NB4 (cell line): ENCODE measurements at places on chromosomes 7 and 10.

- no peak for DNase-seq
Measured at GRCh38 chr7:101969997-101970585, 152.7 kb downstream of the CUX1 start.

DNA sequence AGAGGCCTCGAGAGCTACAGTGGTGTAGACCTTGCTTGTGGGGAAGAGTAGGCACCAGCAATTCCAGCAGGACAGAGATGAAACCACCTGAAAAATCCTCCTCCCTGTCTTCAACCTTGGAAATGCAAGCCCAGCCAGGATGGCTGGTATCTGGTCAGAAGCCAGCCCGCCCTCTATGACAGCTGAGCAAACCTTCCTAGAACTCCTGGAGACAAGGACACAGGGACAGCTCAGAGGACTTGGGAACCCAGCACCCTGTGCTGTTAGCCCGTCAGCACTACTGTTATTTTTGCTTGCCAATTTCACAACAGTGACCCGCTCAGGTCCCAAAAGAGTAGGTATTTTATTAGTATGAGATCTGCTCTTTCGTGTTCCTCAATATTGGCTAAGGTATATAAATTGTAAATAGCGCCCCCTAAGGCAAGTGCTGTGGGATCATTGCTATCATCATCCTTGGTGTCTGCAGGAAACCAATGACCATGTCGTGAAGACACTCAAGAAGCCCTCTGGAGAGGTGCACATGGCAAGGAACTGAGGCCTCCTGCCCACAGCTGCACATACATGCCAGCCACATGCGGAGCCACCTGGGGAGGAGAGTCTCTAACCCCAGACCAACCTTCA, 156.5 kb upstream of the CHST15 start:
- peak; percentile 33 for DNase-seq

DNA sequence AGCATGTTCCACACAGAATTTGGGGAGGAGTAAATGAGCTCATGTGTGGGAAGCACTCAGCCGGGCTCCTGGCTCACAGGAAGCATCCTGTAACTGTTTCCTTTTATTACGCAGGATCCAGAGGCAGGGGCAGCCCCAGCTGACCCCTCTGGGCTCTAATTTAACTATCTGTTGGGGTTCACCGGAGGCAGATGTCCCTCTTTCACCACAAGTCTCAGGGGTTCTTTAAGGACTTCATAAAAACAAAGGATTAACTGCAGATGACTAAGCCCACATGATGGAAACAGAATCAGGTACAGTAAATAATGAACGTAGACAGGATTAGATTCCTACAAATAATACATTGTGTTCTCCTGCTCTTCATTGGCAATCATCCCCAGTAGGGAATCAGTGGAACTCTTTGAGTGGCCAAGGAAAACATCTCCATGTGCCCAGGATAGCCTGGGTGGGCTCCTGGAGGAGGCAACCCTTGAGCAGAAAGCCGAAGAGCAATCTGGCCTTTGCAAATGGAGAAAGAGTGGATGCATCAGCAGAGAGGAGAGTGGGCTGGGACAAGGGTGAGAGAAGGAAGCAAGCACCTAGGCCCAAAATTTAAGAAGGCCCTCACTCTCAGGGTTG, 24.6 kb downstream of the TBXAS1 start:
- DNase-seq = peak; percentile 83

GRCh38 chr10:114329634-114330365, 74.5 kb downstream of the AFAP1L2 start:
- DNase-seq = no peak

DNA sequence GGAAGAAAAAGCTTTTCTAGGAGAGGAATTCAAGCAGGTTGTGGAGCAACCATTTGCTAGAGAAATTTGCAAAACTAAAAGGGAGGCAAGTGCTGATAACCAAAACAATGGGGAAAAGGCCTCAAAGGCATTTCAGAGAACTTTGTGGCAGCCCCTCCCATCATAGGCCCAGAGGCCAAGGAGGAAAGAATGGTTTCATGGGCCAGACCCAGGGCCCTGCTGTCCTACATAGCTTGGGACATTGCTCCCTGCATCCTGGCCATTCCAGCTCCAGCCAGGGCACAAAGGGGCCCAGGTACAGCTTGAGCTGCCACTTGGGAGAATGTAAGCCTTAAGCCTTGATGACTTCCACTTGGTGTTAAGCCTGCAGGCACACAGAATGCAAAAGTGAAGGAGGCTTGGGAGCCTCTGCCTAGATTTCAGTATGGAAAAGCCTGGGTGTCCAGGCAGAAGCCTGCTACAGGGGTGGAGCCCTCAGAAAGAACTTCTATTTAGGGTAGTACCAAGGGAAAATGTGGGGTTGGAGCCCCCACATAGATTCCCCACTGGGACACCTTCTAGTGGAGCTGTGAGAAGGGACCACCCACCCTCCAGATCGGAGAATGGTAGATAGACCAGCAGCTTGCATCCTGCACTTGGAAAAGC, 91.2 kb downstream of the RALA start:
- no peak for DNase-seq

DNA sequence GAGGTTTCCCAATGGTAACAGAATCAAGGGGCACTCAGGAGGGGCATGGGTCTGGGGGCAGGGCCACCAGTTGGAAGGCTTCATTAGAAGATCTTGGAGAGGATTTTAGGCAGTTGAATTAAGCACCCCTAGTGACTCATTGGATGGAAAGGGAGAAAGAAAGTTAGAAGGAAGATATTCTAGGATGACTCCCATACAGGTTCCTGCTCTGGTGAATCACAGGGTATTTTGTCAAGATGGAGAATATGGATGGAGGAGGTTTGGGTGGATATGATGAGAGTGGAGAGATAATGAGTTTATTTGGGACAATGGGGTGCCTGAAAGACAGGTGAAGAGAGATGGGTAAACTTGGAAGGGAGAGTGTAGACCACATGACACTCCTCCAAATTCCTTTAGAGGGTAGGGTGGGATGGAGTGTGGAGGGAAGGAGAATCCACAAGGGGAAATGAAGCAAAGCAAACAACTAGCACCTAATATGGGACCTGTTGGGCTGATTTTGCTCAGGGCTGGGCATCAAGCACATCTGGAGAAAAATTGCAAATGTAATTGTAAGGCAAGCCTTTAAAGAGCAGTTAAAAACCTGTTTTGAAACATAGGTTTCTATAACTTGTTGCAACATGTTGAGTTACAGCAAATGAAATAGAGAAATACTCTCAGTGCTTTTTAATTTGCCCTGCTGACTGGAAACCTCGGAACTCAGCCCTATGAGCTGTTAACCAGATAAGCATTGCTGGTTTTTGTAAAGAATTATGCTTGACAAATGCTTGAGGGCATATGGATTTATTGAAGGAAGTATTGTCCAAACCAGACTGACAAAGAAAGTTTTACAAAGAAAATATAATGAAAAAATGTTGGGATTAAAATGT, 2.9 kb upstream of the ENTPD7 start:
- DNase-seq = peak; percentile 43

- no peak for DNase-seq
Measured at GRCh38 chr7:2350055-2350454, 4.6 kb upstream of the EIF3B start.

GRCh38 chr10:12547301-12547771, 198.0 kb downstream of the CAMK1D start:
- no peak for DNase-seq

DNA sequence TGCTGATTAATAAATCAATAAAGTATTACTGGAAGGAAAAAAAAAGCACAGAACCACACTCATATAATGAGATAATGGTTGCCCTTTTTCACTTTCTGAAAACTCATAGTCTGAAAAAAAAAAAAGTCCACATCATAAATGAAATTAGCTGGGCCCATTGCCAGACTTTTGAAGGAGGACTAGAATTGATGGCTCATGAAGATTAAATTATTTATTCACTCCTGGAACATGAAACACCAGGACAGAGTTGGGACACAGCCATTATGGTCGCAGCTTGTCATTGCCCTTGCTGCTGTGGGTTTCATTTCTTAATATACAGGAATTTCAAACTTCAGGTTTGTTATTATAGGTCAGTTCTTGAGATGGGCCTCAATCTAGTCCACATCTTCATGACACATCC, 91.9 kb downstream of the CNTNAP2 start:
- DNase-seq = no peak

GRCh38 chr7:32357535-32358277, 132.5 kb downstream of the LSM5 start:
- peak; percentile 30 for DNase-seq

DNA sequence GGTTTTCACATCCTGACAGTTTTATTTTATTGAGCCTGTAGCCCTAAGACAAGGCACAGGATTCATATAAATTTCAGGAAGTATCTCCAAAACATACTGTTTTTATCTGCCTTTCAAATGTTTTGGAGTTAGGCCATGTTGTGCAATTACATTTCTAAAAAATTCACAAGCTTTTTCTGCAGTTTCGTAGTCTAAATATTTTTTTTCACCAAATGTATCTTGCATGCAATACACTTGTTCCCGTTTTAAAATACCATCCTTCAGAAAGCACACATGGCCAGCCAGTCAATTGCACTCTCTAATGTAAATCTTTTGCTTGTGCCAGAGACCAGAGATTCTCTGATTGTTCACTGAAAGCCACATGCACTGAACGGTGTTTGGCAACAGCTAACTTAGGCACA, 161.5 kb upstream of the PRKCQ start:
- DNase-seq = no peak

- peak; percentile 82 for DNase-seq
Measured at GRCh38 chr7:66627151-66627681, 1.5 kb upstream of the KCTD7 start.

GRCh38 chr7:105734233-105734632, 142.2 kb downstream of the ATXN7L1 start:
- no peak for DNase-seq

DNA sequence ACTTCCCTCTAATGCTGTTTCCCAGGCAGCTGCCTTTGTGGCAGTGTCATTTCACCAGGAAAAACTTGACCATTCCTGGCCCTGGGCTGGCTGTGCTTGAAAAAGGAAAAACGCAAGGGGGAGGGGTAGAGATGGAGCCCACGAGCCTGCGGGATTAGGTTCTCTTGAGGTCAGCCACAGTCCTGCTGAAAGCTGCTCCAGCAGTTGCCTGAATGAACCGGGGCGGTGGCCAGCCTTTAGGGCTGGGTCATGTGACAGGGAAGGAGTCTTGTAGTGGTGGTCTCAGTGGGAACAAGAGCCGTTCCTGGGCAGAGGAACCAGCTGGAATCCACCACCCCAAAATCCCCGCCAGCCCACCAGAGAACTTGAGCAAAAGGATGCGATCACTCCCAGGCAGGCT, 51.2 kb upstream of the LRRC4 start:
- DNase-seq = no peak

DNA sequence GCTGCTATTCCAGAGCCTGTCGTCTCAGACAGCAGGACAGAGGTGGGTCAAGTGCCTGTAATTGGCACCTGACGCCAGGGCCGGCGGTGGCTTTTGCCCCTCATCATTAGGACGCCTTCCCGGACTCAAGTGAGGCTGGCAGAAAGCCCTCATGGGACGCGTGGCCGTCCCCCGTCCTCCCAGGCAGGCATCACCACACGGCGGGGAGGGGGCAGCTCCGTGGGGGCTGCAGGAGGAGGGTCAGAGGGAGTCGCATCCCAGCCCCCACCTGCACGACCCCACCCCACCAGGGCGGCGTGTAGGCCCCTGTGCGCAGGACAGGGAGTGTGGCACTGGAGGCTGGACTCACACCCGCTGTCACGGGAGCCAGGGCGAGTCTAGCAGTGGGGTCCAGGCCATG, 16.3 kb downstream of the CFAP46 start:
- no peak for DNase-seq

DNA sequence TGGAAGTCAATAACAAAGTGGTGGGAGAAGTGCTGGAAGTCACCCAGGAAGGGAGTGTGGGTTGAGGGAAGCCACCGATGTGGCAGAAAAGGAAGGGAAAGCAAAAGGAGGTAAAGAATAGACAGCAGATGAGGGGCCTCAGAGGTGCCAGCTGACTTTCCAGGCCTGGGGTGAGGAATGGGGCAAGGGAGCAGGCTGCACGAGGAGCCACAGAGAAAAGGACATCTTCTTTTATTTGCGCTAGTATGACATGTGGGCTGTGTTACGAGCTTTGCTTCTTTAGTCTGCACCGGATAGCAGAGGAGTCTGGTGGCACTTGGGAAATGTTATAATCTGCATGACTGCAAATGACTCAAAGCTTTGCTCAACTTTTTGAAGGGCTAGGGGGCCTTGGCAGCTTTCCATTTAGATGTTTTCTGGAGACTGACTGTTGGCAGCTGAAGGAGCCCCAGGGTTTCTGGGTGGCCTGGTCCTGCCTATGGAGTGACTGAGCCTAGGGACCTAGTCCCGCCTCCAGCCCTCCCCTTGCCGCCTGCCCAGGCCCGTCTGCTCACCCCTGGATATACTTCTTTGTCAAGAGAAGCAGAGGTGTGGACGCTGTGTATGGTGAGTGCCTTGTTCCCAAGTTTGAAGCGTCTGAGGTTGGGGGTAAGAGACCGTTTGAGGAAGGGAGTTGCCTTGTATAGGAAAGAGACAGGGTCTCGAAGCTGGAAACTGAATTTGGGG, 5.1 kb downstream of the PRXL2A start:
- DNase-seq = peak; percentile 49

- no peak for DNase-seq
Measured at GRCh38 chr7:105581066-105581811, at the start of gene EFCAB10. EFCAB10 (minus strand) TSS chr7:105581493; CDS start chr7:105581463, 30 bp downstream.
